HT-29 (cell line): ENCODE measurements at places on chromosomes 13 and 19. TPM values are rescaled to one million over a fixed set of nuclear protein-coding genes. Genes with fewer than 3 reads are reported as not detected.

COMP gene
- not detected in 2 replicates for total RNA-seq

ETV2 gene
- total RNA-seq: 2.0 and 3.5 TPM in 2 replicates

CRB3 gene
- 91.6 and 101 TPM in 2 replicates for total RNA-seq

SIPA1L3 gene
- 86.4 and 98.5 TPM in 2 replicates for total RNA-seq

CEACAM19 gene
- 1.0 and 2.2 TPM in 2 replicates for total RNA-seq

ZNF813 gene
- total RNA-seq: not detected in 2 replicates

OLFM2 gene
- total RNA-seq: not detected in 2 replicates

DNA sequence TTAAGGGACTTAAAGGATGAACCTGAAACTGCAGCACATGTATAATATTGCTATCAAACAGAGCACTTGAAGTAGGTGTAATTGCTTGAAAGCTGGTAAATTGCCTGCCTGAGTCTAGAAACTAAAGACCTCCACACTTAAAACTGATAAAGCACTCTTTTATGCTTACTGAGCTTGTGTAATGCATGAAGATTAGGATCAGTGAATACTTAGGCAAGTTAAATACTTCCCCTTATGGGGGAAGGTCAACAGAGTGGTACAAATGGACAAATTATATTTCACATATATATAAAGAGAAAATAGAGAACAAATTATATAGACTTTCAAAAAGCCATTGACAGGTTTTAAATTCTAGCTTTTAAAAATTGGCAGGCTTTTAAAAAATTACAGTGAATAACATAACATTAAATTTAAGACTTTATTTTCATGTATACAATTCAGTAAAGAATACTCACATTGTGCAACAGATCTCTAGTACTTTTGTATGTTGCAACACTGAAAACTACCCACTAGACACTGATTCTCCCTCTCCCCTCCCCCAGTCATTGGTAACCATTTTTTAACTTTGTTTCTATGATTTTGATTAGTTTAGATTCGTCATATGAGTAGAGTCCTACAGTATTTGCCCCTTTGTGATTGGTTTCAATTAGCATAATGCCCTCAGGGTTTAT is 23.9 kb downstream of the PIBF1 start:
- no peak for DNase-seq

GRCh38 chr19:6489278-6490061 is 7.9 kb upstream of the DENND1C start:
- DNase-seq: no peak

GRCh38 chr13:97493456-97493855 is 59.5 kb downstream of the RAP2A start:
- DNase-seq: no peak

- no peak for DNase-seq
Observed at GRCh38 chr19:16325161-16325527, 518 bp downstream of the KLF2 start.

DNA sequence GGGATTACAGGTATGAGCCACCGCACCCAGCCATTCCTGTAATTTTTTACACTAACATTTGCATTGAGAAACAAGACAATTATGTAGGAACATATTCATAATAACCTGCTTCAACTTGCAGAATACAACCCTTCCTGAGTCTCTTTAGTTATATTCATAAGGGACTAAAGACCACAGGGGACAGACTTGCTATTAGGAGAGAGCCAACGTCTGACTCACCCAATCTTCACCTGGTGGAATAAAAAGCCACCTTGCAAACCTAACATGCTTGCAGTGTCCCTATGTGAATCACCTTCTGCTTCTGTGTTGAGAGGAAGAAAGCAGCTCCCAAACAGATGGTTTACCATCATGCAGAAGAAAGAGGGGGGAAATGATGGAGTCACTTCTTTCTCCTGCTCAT is 456.1 kb downstream of the PCDH9 start:
- no peak for DNase-seq

- peak; percentile 52 for DNase-seq
Observed at GRCh38 chr13:112943309-112944125, 25.5 kb upstream of the MCF2L start.

DNA sequence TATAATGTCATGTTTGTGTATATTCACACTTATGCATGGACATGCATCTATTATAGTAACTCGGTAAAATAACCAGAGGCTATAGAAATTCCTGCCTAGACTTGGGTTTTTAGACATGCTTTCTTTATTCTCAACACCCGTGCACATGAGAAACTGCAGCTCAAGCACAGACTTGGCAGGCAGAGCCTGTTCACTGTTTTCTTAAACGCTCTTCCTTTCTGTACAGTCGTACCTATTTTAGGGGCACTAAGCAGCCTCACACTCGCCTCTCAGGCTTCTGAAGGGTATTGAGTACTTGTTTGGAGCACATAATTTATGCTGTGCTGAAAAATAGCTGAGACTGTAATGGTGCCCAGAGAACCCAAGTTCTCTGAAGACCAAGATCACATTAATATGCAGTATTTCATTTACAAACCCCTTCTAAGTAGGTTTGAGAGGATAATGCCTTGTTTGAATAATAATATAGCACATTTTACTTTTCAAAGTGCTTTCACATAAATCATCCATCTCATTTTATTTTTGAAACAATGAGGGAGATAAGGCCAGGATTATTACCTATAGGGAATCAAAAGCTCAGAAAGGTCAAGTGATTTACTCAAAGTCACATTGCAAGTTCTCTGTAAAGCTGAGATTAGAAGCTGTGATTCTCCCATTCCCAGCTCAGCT is 429.9 kb downstream of the SPRY2 start:
- no peak for DNase-seq

- peak; percentile 18 for DNase-seq
Observed at GRCh38 chr19:7783991-7784423, 21.0 kb downstream of the CLEC4M start.

DNA sequence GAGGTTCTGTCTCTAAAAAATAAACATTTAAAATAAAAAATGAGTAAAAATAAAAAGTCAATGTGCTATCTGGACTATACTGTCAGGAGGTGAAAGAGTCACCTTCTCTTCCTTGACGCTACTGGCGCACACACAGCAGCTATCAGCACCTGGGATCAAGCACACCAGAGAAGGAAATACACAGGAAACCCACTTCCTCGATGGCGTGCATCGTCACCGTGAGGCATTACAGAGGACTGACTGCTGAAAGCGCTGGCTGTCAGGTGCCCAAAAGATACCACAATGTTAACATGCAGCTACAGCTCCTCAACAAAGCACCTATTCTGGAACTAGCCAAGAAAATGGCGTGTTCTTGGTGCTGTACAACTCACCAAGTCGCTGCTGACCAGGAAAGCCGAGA is 6.1 kb downstream of the SLC35E1 start:
- DNase-seq: no peak

- no peak for DNase-seq
Observed at GRCh38 chr19:41327076-41327575, 17.2 kb downstream of the CCDC97 start.

DNA sequence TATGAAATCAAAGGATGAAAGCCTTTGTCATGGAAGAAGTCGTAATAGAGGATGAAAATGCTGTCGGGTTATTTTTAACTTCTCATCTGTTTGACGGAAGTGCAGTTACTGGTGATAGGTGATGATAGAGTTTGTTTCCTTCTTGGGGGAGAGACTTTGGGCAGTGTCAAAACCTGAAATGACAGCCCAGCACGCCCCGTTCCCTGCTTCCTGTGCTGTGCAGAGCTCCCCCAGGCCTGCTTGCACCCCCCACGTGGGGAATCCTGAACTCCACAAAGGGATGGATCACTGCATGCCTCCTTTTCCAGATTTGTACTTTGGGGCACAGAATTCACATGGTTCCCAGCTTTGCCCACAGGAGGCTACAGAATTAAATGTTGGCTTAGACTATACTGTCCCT is 102.7 kb downstream of the ATP11A start:
- no peak for DNase-seq

GRCh38 chr19:47406711-47407416 is 12.5 kb downstream of the MEIS3 start:
- no peak for DNase-seq

- no peak for DNase-seq
Observed at GRCh38 chr19:33366897-33367296, 6.6 kb upstream of the CEBPG start.

DNA sequence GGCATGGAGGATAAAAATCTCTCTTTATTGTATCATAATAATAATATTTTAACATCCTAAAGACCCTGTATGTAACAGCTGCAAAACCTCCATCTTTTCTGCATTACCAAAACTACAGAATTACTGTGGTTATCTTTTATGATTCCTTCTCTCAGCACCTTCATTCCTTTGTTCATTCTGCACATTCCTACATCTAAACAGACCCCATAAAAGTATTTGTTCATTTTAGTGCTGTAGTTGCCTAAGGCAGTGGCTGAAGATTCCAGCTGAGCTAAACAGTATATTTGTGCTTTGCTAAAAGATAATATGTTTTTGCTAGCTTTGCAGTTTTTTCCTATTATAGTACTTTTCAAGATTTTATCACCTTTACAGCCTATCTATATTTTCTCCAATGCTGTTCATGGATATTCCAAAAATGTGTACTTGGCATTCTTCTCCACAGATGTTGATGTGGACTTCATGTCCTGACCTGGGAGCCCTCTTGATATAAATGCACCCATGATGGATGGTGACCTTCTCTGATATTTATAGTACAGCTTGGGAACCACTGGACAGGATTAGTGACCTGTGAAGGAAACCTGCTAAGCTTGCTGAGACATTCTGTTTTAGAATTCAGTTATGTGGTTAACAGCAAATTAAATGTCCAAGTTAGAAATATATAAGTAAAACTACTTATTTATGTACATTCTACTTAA is 2832.9 kb upstream of the PCDH20 start:
- no peak for DNase-seq

DNA sequence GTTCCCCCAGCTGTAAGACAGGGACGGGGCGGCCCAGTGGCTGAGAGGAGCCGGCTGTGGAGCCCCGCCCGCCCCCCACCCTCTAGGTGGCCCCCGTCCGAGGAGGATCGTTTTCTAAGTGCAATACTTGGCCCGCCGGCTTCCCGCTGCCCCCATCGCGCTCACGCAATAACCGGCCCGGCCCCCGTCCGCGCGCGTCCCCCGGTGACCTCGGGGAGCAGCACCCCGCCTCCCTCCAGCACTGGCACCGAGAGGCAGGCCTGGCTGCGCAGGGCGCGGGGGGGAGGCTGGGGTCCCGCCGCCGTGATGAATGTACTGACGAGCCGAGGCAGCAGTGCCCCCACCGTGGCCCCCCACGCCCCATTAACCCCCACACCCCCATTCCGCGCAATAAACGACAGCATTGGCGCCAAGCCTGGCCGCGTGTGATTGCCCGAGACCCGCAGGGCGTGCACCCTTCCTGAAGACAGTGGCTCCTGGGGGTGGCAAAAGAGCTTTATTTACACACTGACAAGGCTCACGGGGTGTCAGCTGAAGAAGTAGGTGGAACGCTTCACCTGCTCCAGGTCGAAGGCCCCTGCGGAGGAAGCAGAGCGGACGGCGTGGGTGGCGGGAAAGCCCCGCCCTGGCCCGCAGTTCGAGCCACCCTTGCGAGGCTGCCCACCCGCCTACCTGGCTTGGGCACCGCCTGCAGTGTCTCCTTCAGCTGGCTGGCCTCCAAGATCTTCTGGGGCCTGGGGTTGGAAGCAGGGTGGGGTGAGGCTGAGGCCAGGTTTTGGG is 16.4 kb downstream of the POLRMT start:
- peak; percentile 49 for DNase-seq

- no peak for DNase-seq
Observed at GRCh38 chr19:18392417-18392816, 5.0 kb downstream of the LRRC25 start.

DNA sequence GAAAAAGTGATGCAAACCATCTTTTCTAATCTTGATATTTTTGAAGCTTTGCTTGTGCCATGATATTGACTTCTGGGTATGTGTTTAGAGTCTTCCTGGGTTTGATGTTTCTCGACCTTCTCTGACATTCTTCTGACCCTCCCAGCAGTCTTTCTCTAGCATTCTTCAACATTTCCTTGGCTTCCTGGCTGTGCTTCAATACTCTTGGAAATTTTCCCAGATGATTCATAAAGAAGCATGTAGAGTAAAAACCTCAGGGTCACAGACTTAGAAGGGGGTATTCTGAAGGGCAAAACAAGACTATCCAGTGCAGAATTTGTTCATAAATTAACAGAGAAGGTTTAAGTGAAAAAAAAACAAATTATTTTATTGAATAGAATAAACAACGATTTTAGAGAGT is 946.3 kb upstream of the PCDH9 start:
- DNase-seq: no peak

DNA sequence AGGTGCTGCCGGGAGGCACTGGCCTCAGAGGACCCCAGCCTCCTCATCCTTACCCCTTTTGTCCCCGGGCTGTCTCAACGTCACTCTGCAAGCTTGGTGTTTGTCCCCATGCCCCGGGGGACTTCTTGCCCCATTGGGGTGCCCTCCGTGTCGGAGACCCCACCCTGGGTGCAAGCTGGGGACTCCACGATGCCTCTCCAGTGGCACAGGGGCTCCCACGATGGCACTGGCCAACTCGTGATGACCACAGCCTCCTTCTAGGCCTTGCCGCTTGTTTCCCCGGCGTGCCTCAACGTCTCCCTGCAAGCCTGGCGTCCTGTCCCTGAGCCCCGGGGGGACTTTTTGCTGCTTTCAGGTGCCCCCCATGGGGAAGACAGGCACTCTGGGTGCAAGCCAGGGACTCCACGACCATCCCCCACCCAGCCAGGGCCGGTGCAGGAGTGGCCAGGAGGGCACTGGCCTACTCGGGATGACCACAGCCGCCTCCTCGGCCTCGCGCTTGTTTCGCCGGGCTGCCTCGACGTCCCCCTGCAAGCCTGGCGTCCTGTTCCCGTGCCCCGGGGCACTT is 237.0 kb downstream of the TUBA3C start:
- no peak for DNase-seq

- DNase-seq: peak; percentile 33
Observed at GRCh38 chr13:42486711-42487198, 87.2 kb upstream of the TNFSF11 start.

DNA sequence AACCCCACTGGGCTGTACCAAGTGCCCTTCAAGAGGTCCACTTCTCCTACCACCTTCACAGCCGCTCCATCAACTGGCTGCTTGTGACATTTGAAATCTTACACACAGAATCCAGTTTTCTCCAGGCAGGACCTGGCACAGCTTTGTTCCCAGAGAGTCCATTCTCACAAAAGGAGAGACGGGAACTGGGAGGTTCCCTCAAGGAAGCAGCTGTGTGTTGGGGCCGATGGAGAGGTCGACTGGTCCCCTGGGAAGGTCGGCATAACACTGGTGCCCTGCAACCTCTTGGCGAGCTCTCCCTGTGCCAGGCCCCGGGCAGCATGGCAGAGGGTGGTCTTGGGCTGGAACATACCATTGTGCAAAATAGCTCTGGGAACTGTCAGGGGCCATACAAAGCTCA is 21.5 kb downstream of the ELL start:
- no peak for DNase-seq

DNA sequence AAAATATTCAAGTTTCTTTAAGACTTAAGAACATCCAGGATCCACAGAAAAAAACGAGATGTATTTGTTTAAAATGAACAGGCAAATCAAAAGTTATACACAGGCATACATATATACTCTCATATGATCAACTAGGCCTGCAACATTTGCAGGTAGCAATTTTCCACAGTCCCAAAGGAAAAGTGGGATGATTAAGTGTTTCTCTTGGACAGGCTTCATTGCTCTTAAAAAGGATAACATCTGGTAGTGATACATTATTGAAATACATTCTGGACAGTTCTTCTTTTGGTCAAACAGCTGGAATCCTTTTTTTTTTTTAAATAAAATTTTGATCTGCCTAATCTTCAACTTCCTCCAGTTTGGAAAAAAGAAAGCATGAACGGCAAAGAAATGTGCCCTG is 114.8 kb upstream of the TDRD3 start:
- no peak for DNase-seq

- no peak for DNase-seq
Observed at GRCh38 chr19:50331994-50332243, 2.7 kb upstream of the KCNC3 start.
